NCI-H524 treated with DMSO at 0.1 percent for 48 hours (cell line): ENCODE measurements at places on chromosomes 2 and 18.

DNA sequence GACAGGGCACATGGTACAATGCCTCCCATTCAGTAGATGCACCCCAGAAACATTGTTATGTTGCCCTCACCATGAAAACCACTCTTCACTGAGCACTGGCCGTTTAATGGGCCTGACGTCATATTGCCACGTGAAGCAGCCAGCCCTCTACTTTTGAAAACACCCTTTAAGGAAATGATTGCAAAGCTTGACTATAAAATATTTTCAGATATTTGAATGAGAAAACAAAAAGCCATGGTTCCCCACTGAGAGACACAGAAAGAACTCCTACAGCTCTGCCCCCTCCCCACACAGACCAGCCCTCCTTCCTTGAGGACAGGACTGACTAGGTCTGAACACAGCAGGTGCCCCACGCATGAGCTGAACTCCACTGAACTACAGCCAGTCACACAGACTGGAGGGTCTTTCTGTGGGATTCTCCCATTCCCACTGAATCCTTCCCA, 349.1 kb downstream of the ANAPC1 start:
- DNase-seq, result no peak

GRCh38 chr2:10932345-10933151, 20.8 kb downstream of the KCNF1 start:
- DNase-seq, result no peak

- no peak for DNase-seq
Observed at GRCh38 chr2:5368263-5368662, 323.9 kb upstream of the SOX11 start.

DNA sequence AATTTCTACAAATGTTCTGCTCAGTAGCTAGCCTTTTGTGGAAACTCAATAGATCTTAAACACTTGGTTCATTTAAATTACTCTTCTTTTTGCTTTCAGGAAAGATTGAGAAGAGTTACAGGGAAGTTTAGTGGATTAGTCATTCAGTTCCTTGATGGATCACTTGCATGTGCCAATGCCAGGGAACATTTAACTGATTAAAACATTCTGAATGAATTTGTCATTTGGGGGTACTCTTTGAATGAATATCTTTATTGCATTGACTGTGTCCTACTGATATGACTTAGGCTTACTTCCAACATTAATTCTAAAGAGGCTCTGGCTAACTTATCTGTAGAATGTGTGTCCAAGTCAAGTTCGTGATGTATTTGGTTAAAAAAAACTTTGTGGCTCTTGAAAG, 199.8 kb downstream of the PLCL1 start:
- DNase-seq, result no peak

GRCh38 chr2:154700136-154700535, 1.6 kb downstream of the KCNJ3 start:
- peak; percentile 81 for DNase-seq

DNA sequence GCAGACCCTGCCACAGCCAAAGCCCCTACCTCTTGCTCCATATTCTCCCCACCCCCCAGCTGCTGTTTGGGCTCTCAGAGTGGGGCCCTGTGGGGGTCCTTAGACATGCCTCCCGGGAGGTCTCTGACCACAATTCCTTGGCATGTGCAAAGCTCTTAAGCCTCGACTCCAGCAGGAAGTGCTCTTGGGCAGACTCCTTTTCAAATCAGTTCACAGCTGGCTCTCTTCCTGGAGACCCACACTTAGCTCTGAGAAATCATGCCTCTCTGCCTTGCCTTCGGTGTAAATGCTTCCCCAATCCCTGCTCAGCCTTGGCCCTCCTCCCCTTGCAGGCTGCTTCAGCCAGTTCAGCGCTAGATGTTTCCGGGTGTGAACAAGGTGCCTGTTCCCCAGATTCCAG, 46.9 kb downstream of the NGEF start:
- DNase-seq, result no peak

DNA sequence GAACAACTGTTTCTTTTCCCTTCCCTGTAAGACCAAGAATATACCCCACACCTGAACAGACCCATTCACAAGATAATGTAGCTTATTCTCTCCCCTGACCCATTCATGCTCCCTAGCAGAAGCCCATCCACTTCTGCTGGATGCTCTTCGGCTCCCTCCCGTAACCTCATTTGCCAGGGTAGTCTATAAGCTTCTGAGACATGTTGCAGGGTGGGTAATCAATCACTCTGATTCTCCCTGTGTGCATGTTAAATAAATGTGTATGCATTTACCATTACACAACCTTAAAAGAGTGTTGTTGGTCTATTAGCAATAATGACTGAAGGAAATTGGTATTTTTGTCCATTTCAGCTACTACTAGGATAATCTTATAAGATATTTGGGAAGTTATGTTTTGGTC, 1.3 kb downstream of the SLC19A3 start:
- DNase-seq, result no peak

GRCh38 chr2:46306988-46307655, 9.9 kb downstream of the EPAS1 start:
- DNase-seq, result no peak

DNA sequence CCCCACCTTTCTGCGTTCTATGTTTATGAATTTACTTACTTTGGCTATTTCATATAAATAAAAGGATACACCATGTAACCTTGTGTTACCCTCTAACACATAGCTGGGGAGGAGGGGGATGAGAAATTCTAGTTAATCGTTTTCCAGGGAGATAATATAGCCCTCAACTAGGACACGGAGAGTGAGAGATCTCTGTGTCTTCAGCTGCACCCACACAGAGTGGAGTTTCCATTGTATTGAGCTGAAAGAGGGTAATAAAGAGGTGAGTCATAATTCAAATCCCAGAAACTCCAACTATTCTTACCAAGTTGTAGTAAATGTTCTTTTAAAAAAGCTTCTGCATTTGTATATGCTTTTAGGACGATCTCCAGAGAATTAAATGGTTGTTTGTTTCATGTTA, 110.1 kb upstream of the SULT1C3 start:
- DNase-seq, result no peak

DNA sequence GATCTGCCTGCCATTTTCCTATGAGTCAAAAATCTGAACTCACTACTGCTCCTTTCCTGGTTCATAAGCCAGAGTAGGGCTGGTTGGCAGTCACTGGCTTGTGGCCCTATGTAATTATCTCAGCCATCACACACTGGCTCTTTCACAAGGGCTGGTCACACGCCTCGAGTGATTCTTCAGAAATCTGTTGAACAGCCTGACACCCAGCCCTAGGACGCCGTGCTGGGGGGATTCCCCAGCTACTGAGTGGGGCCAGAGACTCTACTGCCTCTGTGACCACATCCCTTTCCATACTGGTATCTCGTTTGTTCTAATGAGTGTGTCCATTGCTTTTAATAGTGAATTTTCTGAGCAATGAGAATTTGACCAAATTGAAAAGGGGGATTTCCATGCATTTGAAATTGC, 45.8 kb upstream of the RBM44 start:
- DNase-seq, result no peak

GRCh38 chr2:23591111-23591510, 206.1 kb downstream of the KLHL29 start:
- no peak for DNase-seq

- DNase-seq, result no peak
Observed at GRCh38 chr18:52791321-52791720, 451.3 kb downstream of the DCC start.

- no peak for DNase-seq
Observed at GRCh38 chr2:7523481-7524120, 606.4 kb downstream of the RNF144A start.

GRCh38 chr2:133338224-133338623, 230.0 kb downstream of the NCKAP5 start:
- no peak for DNase-seq

DNA sequence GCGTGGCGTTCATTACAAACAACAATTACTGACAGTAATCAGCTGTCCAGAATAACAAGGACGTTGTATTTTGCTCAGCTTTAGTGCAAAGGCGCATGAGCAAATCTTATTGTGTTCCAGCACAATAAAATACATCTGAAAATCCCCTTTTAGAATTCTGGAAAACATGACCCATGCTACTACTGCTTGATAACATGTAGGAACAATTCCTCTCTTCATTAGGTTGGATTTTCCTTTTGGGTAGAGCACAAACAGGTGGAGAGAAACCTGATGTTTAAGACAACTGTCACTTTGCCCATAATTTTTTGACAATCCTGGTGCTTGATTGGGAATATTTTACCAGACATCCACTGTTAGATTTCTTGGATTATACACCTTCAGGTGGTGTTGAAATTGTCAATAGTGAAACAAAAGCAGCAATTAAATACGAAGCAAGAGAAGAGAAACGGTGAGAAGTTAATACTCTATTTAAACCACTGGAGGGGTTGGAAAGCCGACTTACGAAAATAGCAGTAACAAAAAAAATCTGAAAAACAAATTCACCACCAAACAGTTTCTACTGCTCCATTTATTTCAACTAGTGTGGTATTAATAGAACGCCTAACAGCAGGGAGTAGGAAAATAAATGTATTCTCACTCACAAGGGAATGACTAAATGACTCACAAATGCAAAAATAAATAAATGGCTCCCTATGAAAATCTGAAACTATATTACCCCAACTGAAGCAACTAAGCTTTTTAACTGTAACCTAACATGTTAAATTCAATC, 102.7 kb downstream of the CPO start:
- no peak for DNase-seq

DNA sequence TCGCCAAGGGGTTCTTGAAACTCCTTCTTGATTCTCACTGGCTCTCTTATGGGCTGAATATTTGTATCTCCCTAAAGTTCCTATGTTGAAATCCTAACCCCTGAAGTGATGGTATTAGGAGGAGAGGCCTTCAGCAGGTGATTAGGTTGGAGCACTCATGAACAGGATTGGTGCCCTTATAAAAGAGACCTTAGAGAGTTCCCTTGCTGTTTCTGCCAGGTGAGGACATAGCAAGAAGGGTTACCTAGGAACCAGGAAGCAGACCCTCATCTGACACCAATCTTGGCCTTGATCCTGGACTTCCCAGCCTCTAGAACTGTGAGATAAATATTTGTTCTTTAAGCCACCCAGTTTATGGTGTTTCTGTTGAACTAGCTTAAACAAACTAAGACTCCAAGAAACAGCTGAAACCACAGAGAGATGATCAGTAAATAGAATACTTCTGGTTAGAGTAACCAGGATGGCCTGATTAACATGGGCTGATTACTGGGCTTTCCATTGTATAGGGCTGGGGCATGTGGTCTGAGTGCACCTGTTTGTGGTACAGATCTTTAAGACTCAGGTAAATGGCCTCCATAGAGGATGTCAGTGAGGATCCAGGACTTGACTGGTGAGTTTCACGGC, 7.7 kb upstream of the CDC42EP3 start:
- DNase-seq, result no peak

DNA sequence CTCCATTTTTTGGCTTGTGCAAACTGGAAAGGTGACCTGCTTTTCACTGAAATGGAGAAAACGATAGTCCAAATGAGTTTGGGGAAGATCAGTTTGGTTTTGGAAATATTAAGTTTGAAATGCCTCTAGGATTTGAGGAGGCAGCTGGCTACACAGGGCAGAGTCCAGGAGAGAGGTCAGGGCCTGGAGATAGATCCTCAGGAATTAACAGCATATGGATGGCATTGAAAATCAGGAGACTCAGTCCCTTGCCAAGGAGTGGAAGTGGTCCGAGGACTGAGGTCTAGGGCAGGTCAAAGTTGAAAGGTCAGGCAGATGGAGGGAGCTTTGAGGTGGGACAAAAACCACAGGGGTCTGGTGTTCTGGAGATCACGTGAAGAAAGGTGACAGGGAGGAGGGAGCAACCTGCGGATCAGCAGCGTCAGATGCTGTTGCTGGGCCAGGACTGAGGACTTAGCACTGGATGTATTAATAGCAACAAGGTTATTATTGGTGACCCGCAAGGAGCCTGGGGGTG, 83.7 kb downstream of the EIF2AK3 start:
- DNase-seq, result no peak

GRCh38 chr18:49074505-49074904, 123.7 kb upstream of the SMAD7 start:
- DNase-seq, result no peak

DNA sequence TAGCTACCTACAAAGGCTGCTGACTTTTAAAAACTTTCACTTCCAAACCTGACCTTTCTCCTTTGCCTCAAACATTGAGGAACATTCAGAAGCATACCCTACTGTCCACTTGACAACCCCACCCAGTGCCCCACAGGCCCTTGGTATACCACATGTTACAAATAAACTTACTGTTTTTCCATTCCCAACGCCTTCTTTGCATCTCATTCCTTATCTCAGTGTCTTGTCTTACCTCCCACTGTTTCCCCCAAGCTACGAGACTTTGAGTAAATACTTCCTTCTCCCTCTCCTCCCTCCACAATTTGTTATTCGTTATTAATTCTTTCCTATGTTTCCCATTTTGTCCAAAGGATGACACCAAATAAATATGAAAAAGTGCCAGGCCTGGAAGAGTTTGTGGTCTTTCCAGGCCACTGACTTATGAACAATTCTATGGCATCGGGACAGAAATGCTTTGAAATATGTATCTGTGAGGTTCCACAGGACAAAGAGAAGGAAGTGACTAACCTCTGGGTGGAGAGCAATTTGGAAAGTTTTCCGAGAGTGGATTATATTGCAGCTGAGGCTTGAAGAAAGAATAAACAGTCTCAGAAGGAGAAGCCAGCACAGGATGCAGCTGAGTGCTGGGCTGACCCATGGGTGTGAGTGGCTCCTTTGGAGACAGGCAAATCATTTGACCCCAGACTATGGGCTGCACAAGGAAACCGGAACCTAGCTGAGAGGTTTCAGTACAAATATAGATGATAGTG, 409.0 kb downstream of the LPIN1 start:
- DNase-seq, result no peak

DNA sequence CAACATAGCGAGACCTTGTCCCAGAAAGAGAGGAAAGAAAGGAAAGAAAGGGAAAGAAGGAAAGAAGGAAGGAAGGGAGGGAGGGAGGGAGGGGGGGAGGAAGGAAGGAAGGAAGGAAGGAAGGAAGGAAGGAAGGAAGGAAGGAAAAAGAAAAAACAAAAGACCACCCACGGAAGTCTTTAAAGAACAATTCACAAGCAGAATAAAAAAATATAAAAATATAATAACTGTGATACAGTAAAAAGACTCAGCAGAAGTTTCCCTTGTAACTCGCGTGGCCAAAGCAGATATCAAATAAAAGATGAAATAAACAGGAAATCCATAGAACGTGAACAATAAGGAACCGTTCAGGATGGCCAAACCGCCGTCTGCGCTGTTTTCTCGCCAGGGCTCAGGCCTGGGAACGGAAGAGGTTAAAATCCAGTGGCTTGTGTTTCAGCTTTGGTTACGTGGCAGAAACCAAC, 1.2 kb upstream of the SLC1A4 start:
- no peak for DNase-seq

DNA sequence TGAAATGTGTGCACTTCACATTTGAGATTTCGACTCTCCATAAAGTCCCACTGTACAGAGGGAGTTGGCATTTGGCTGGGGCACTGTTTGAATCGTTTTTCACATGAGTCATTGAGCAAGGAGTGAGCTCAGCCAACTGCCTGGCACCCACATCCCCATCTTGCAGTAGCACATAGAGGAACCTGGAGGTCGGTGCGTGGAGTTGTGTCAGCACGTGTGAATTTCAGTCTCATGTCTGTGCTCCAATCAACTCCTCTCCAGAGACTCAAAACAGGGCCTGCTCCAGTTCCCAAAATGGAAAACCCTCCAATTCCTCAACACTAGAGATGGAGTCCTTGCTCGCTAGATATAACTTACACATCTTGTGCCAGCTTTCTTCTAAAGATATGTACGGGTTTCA, 126.8 kb upstream of the CAPN13 start:
- DNase-seq, result no peak
